Suppressor macrophage treated with lipopolysaccharide for 4 hours (primary cell): ENCODE measurements at places on chromosomes 1 and 21.

GRCh38 chr1:232283864-232284263 lies 346.1 kb downstream of the SIPA1L2 start:
- DNase-seq, result no peak

DNA sequence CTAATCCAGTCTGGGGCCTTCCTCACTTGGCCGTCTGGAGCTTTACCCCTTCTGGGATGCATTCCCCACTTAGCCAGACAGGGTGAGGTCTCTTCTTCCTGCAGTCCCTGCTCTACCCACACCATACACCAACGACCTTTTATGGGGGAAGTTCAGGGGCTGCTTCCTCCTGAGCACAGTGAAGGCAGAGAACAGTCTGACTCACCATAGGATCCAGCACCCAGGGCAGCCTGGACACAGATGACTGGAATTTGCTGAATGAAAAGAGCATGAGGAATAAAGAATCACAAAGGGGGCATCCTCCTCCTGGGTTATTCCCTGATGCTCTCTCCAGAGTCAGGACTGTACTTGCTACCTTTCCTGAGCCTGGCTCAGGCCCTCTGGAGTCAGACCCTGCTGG lies 4.6 kb upstream of the FOXE3 start:
- DNase-seq, result peak; percentile 34

- DNase-seq, result no peak
Measured at GRCh38 chr1:60972841-60973364, 109.5 kb upstream of the NFIA start.

DNA sequence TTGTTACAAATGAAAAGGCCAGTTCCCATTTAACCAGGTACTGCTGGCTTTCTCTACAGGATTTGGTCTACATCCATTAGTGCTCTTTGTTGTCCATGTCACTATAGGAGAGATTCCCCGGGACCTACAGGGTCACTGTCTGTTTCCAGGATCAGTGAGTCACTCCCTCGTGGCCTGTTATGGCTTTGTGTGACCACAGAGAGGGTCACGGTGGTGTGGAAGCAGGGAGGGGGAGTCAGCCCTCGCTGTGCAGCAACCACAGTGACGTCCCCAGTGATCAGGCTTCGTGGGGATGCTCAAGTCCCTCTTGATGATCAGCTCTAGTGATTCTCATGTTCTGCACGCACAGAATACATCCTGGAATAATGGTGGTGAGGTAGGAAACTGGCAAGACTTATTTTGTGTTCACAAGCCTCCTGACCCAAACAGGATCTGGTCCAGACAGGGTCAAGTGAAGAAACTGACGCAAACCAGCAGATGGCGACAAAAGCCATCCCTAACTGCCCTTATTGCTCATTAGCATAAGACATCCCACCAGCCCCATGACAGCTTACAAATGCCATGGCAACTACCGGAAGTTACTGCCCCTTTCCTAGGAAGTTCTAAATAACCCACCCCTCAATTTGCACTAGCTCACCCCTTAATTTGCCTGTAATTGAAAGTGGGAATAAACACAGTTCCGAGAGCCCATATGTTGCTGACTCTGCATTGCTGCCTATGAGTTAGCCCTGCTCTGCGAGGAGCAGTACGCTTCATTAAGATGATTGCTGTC lies 98.5 kb downstream of the DISC1 start:
- peak; percentile 60 for DNase-seq

DNA sequence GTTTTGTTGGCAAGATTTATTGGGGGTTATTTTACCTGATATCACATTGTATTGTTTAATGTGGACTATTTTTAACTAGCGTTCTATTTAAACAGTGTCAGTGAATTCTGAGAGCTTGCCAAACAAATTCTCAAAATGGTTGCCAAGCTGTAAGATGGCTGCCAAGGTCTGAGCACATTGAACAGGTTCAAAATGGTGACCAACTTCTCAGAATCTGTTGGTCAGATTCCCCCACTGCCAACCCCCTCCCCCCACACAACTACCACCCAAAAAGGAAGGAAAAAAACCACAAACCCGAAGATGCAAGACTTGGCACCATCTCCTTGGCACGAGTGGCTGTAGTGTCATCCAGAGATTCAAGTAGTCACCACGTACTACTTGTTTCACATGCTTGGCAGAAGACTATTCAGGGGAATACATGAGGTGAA lies 159.1 kb downstream of the NFIA start:
- DNase-seq, result no peak

DNA sequence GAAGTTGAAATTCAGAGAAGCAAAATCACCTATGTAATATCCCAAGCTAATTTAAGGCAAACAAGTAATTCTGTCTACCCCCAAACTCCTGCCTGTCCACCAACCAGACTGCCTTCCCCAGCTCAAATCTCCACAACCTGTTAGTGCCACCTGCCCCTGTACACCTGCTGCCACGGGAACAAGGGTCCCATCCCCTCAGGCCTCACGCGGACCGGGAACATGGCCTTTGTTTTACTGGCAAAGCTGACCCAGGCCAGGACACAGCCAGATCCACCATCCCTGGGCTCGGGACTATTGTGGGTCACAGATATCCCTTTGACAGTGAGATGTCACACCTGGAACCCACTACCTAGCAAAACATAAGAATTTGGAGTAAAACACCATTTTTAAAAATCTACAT lies 139.3 kb upstream of the SGIP1 start:
- DNase-seq, result no peak

GRCh38 chr1:46492871-46493270 lies 3.2 kb downstream of the DMBX1 start:
- no peak for DNase-seq

DNA sequence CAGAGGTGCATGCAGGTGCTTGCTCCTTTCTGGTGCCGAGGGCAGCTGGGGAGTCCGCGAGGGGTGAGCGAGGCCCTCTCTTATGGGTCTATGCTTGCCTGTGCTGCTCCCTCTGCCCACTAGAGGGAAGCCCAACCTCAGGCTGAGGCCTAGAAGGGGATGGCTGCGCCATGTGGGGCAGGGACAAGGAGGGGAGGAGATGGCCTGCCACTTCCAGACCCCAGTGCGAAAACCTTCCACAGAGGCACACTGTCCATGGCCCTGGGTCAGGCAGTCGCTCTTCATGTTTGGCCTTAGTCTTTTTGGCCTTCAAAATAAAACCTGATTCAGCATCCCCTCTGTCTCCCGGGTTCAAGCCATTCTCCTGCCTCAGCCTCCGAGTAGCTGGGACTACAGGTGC lies 14.0 kb downstream of the RHBG start:
- DNase-seq, result peak; percentile 73

- no peak for DNase-seq
Measured at GRCh38 chr1:50502147-50502546, 78.9 kb upstream of the DMRTA2 start.

- DNase-seq, result peak; percentile 31
Measured at GRCh38 chr1:31101147-31101502, 35.6 kb upstream of the PUM1 start.

- no peak for DNase-seq
Measured at GRCh38 chr1:1594602-1595260, 5.2 kb downstream of the FNDC10 start.

DNA sequence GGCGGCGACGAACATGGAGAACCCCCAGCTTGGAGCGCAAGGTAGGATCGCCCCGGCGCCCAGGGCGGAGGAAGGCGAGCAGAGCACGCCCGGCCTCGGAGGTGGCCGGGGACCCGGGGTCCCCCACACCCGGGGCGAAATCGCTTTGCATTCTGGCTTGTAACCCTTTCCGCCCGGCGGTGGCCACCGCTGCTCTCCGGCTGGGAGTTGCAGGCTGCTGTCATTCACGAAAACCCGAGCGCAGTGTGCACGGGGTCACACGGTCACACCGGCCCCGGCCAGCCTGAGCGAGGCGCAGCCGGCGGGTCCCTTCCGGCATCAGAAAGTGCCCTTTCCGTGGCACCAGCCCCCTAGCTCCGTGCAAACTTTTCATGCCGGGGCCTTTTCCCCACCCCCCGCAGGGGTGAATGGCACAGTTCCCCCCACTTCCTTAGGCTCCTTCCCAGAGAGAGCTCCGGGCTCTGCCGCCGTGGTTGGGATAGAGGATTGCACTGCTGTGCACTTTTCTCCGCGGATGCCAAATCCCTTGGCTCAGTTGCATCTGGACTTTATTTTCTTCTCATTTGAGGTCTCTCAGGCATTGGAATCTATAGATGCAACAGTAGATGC lies 802 bp downstream of the KAZN start:
- DNase-seq, result no peak

- no peak for DNase-seq
Measured at GRCh38 chr1:60596791-60597750, 485.3 kb upstream of the NFIA start.

- DNase-seq, result peak; percentile 61
Measured at GRCh38 chr1:183473217-183473536, 878 bp downstream of the SMG7 start.

GRCh38 chr1:220271706-220272046 lies 577 bp downstream of the RAB3GAP2 start:
- DNase-seq, result peak; percentile 9

DNA sequence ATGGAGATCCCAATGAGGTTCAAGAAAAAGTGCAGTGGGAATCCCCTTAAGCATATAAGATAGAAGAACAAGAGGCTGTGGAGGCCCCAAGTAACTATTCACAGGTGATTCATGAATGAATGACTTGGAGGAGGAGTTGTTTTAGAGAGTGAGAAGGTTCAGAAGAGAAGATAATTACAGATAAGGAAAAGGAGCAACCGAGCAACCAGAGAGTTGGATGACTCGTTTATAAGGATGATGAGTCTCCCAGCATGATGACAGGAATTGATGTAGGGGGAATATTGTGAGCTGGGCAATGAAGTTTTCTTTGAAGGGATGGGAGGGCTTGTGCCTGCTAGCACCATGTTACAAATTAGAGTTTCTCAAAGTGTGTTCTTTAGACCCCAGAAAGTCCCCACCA lies 9.8 kb downstream of the C8A start:
- DNase-seq, result no peak
